Upper lobe of left lung (tissue), 6 donors: ENCODE measurements at places on chromosomes 2 and 18. TPM values are rescaled to one million over a fixed set of nuclear protein-coding genes. Genes with fewer than 3 reads are reported as not detected.

- H3K36me3 ChIP-seq: no peaks in the 10 kb centered on the region
- no peaks in the 10 kb centered on the region for H3K27me3 ChIP-seq
- no peak overlapping the region for H3K27ac ChIP-seq
- no peaks in the 10 kb centered on the region for H3K4me1 ChIP-seq
Measured at GRCh38 chr2:118177318-118177717, 89.0 kb downstream of the INSIG2 start.

DNA sequence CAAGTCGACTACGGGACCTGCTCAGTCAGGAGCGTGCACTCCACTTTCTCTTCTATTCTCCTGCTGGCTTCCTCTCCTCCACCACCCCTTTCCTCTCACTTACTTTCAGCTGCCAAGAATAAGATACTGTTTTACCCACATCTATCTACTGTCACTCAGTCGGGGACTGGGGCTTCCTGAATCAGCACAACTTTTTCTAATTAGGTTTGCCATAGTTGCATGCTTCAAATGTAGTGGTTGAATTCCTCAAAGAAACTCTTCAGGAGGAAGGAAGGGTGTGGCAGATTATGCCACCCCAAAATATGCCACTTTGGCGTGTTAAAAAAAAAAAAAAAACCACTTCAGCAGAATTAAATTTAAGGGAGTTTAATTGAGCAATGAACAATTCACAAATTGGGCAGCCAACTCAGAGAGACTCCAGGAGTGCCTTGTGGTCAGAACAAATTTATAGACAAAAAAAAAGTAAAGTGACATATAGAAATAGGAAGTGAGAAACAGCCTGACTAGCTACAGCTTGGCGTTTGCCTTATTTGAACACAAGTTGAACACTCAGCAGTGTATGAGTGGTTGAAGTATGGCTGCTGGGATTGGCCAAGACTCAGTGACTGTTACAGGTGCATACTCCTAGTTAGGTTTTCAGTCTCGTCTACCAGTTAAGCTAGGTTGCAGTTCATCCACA lies 32.5 kb upstream of the RMDN2 start:
- H3K4me3 ChIP-seq: no peak overlapping the region
- no peaks in the 10 kb centered on the region for H3K27me3 ChIP-seq
- no peaks in the 10 kb centered on the region for H3K36me3 ChIP-seq
- H3K27ac ChIP-seq: no peak overlapping the region

- H3K4me1 ChIP-seq: no peaks in the 10 kb centered on the region
- no peak overlapping the region for H3K27ac ChIP-seq
- H3K27me3 ChIP-seq: no peaks in the 10 kb centered on the region
- no peaks in the 10 kb centered on the region for H3K36me3 ChIP-seq
- no peak overlapping the region for H3K4me3 ChIP-seq
Measured at GRCh38 chr18:4318311-4318710, 136.8 kb downstream of the DLGAP1 start.

- H3K4me3 ChIP-seq: no peak overlapping the region
- no peaks in the 10 kb centered on the region for H3K36me3 ChIP-seq
- no peak for DNase-seq
- no peaks in the 10 kb centered on the region for H3K27me3 ChIP-seq
- no peak overlapping the region for H3K27ac ChIP-seq
Measured at GRCh38 chr2:116719836-116720235, 1094.7 kb upstream of the DDX18 start.

The MC5R gene
- total RNA-seq: not detected

The TMEM37 gene
- total RNA-seq: 23.0 TPM
